ENCODE measurements at places on chromosomes 7 and 10.

GRCh38 chr7:159237022-159237653, 92.5 kb upstream of the VIPR2 start:
- DNase-seq: no peak
- no peak overlapping the region for H3K4me3 ChIP-seq
- H3K27me3 ChIP-seq: no peaks in the 10 kb centered on the region
- H3K27ac ChIP-seq: no peak overlapping the region
- peaks cover 10% of the 10 kb centered on the region for H3K36me3 ChIP-seq

DNA sequence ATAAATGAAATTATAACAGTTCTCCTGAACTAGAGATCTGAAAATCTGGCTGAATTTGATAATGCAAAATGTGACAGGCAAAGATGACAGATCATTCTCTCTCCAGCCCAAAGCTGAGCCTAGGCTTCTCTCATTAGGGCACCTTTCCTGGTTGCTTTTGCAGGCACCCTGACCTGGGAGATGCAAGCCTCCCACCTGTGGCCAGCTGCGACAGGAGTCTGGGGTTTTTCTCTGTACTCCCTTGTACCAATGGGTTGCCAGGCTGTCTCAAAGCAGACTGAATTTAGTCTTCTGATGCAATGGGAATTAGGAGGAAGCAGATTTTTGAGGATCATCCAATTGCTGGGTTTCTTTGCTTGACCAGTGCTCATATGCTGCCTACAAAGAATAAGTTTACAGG, 85.0 kb upstream of the EFCAB10 start:
- H3K27me3 ChIP-seq: peaks cover 2% of the 10 kb centered on the region
- H3K4me3 ChIP-seq: no peak overlapping the region
- peaks cover 21% of the 10 kb centered on the region for H3K36me3 ChIP-seq
- DNase-seq: no peak
- H3K27ac ChIP-seq: no peak overlapping the region

- no peaks in the 10 kb centered on the region for H3K27me3 ChIP-seq
- no peak for DNase-seq
- H3K4me1 ChIP-seq: no peaks in the 10 kb centered on the region
- no peaks in the 10 kb centered on the region for H3K36me3 ChIP-seq
These were observed 974.4 kb downstream of the NXPH1 start for GRCh38 chr7:9407816-9408215.

GRCh38 chr10:31650010-31650409, 278.6 kb downstream of the ARHGAP12 start:
- H3K4me1 ChIP-seq: peaks cover 6% of the 10 kb centered on the region
- no peak overlapping the region for H3K4me3 ChIP-seq
- H3K36me3 ChIP-seq: no peaks in the 10 kb centered on the region
- H3K27me3 ChIP-seq: no peaks in the 10 kb centered on the region

DNA sequence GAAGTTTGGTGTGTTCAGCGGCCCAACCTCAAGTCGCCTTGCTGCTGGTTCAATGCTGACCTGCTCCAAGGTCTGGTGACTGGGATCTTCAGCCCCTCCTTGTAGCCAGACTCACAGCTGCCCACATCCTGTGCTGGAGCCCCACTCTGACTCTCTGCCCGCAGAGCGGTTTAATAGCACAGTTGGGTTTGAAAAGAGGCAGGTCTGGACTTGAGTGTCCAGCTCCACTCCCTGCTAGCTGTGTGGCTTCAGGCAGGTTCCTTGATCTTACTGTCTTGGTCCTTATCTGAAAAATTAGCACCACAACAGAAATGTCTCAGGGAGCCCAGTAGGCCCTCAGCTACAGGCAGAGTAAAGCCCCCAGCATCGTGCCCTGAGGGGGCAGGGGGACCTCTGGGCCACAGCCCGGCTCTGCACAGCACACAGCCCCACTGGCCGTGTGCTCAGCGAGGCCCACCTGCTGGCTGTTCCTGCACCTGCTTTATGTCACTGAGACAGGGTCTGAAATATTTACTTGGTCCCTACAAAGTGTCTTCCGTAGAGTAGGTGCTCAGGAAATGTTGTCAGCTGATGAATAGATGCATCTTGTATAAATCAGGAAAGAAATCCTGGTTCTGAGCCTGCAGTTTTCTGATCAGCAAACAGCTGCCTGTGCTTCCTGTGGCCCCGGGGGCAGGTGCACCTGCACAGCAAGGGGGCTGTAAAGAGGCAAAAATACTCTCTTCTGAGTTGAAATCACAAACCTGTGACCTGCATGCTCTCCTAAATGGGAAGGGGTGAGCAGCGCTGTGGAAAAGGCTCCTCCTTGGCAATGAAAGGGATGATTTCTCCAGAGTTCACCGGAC, 155.5 kb downstream of the SVIL start:
- peaks cover 14% of the 10 kb centered on the region for H3K4me1 ChIP-seq
- peaks cover 46% of the 10 kb centered on the region for H3K36me3 ChIP-seq
- H3K27ac ChIP-seq: no peak overlapping the region
- H3K27me3 ChIP-seq: peaks cover 5% of the 10 kb centered on the region
- no peak for DNase-seq
- H3K4me3 ChIP-seq: no peak overlapping the region

DNA sequence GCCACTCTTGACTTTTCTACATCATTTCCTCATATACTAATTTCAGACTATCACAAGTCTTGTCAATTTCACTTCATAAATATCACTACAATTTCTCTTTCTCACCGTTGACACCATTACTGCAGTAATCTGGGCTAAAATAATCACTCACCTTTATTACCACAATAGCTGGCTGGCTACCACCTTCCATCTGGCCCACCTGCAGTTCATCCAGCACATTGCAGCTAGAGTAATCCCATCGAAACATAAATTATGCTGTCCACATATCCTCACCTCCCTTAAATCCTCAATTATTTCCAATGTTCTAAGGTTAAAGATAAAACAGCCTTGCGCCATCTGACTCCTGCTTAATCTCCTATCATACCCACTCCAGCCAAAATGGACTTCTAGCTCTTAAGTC, 16.0 kb downstream of the DGKB start:
- H3K27ac ChIP-seq: no peak overlapping the region
- DNase-seq: no peak
- H3K4me3 ChIP-seq: no peak overlapping the region
- no peaks in the 10 kb centered on the region for H3K4me1 ChIP-seq
- no peaks in the 10 kb centered on the region for H3K36me3 ChIP-seq

GRCh38 chr10:11745045-11745444, 2.9 kb downstream of the ECHDC3 start:
- H3K4me1 ChIP-seq: no peaks in the 10 kb centered on the region
- no peak for DNase-seq
- no peak overlapping the region for H3K4me3 ChIP-seq
- H3K27ac ChIP-seq: no peak overlapping the region
- H3K36me3 ChIP-seq: peaks cover 8% of the 10 kb centered on the region

DNA sequence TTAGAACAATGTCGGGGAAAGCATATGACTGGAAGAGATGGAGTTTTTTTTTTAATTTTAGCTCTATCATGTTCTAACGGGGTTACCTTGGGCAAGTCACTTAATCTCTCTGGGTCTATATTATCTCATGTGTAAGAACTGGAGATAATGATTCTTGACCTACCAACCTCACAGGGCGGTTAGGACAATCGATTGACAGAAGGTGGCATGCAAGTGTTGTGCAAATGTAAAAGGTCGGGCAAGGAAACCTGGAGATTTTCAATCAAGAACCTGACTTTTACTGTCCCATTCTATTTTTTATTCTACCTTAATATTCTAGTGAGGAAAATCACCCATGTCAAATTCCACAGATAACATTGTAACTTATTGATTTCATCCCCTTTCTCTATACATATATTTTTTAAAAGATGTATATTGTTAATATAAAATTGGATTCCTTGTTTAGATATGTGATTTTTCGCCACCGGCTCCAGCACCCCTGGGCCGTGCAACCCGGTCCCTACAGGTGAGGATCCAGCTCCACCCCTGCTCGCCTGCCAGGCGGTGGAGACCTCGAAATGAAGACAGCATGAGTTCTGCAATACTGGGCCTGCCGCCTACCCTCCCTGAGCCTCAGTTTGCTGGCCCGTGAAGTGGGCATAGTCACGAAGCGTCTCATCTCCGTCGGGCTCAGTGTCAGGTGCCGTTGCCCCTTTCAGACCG, 497.6 kb upstream of the PHF14 start:
- H3K27ac ChIP-seq: no peak overlapping the region
- no peak overlapping the region for H3K4me3 ChIP-seq
- peaks cover 2% of the 10 kb centered on the region for H3K27me3 ChIP-seq
- no peaks in the 10 kb centered on the region for H3K36me3 ChIP-seq

GRCh38 chr10:89657302-89657701, 12.3 kb upstream of the PANK1 start:
- H3K27ac ChIP-seq: no peak overlapping the region
- no peak overlapping the region for H3K4me3 ChIP-seq
- H3K27me3 ChIP-seq: no peaks in the 10 kb centered on the region
